ENCODE measurements at places on chromosomes 7 and 10. TPM values are rescaled to one million over a fixed set of nuclear protein-coding genes. Genes with fewer than 3 reads are reported as not detected.

Gene TMEM176B
- total RNA-seq = 31.4 TPM

DNA sequence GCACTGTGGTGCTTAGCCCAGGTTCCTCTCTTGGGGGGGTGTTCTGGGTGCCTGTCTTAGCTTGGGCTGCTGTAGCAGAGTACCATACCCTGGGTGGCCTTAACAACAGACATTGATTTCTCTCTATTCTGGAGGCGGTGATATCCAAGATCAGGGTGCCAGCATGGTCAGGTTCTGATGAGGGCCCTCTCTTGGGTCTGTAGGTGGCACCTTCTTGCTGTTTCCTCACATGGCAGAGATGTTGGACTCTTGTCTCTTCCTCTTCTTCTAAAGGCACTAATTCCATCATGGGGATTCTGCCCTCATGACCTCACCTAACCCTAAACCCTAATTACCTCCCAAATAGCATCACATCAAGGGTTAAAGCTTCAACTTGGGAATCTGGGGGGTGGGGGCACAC lies 19.9 kb upstream of the CRHR2 start:
- no peaks in the 10 kb centered on the region for H3K36me3 ChIP-seq
- H3K4me1 ChIP-seq = peaks cover 3% of the 10 kb centered on the region
- no peak overlapping the region for H3K4me3 ChIP-seq
- no peaks in the 10 kb centered on the region for H3K27me3 ChIP-seq

Gene RTKN2
- 36.2 TPM for total RNA-seq

Gene OR6B1
- total RNA-seq = not detected

Gene STAMBPL1
- total RNA-seq = 0.54 TPM

DNA sequence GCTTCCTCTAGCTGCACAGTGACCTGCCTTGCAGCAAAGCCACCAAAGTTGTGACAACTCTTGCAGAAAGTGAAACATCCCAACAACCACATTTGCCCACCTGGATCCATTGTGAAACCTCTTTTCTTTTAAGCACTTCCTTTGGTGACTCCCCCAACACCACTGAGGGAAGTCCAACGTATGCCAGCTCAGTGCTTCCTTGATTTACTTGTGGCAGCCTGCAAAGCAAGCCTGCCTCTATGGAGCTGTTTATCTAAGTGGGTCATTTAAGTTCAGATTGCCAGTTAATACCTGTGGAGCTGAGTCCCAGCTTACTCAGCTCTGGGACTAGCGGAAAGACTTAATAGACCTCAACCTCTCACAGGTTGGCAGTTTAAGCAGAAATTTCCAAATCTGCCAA lies 230.8 kb upstream of the GHITM start:
- no peak overlapping the region for H3K27ac ChIP-seq
- H3K27me3 ChIP-seq = no peaks in the 10 kb centered on the region
- no peak overlapping the region for H3K4me3 ChIP-seq

DNA sequence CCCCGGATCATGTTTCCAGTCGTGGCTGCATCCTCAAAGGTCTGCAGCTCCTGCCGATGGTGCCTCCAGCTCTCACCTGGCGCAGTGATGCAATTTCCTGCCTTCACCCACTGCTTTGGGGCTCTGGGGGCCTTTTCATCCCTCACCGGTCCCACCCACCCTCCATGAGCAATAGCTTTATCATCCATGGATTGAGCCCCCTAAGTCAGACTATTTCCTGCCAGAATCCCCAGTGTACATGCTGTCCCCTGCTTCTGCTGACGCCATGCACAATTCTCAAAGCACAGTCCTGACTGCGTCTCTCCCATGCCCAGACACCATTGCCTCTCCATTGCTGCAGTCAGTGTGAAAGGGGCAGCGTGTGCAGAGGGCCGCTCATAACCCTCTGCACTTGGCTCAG lies 49.7 kb downstream of the FAM241B start:
- no peak overlapping the region for H3K4me3 ChIP-seq
- no peak overlapping the region for H3K27ac ChIP-seq
- H3K36me3 ChIP-seq = no peaks in the 10 kb centered on the region
- peaks cover 12% of the 10 kb centered on the region for H3K4me1 ChIP-seq

Gene ARMC10
- 28.9 TPM for total RNA-seq

- no peaks in the 10 kb centered on the region for H3K36me3 ChIP-seq
- H3K4me1 ChIP-seq = peaks cover 9% of the 10 kb centered on the region
- no peak for DNase-seq
- H3K27me3 ChIP-seq = no peaks in the 10 kb centered on the region
- H3K4me3 ChIP-seq = no peak overlapping the region
- H3K27ac ChIP-seq = no peak overlapping the region
Measured at GRCh38 chr10:123381224-123381623, 227.0 kb downstream of the BUB3 start.

Gene FAM171A1
- total RNA-seq = 26.3 TPM

Gene ZNF488
- total RNA-seq = 5.6 TPM

Data from Caco-2 (cell line).